ENCODE measurements at places on chromosomes 4 and X.

DNA sequence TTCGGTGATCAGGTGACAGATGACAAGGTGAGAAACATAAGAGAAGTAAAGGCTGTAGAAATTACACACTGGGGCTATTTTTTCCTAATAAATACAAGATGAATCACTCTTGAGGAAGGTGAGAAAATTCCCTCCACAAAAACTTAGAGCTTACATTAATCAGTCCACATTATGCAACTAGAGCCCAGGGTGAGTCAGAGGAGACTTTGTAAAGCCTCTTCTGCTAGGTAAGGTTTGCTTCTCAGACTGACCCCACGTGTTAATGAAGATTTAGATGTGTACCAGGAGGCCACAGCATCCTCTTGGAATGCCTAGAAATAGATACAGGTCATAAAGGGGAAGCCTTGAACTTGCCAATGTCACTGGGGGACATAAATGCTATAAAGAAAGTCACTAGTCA, 396.0 kb upstream of the SMIM31 start:
- DNase-seq: no peak

DNA sequence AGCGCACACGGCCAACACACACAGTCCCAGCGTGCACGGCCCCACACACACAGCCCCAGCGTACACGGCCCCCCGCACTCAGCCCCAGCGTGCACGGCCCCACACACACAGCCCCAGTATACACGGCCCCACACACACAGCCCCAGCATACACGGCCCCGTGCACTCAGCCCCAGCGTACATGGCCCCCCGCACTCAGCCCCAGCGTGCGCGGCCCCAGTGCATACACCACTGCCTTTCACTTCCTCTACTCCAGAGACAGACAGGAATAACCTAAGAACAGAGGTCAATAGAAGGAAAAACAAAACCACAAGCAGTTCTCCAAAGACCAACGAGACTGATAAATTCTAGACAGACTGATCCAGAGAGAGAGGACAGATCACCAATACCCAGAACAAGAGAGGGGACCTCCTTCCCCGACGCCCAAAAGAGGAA, 17.1 kb downstream of the GAK start:
- DNase-seq: no peak

DNA sequence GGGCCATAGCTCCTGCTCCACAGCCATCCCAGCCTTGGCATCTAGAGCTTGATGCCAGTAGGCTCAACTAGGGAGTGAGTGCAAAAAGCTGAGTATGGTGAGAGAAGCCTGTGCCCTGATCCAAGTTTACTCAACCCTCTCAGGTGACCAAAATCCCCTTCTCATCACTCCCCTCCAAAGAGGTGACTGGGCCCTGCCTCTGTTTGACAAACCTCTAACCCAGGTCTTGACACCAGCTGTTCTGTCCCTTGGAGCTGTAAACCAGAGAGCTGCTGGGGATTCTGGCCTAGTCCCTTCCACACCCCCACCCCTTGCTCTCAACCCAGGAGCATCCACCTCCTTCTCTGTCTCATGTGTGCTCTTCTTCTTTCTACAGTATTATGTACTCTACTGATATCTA, 73.5 kb downstream of the MSN start:
- no peak for DNase-seq

DNA sequence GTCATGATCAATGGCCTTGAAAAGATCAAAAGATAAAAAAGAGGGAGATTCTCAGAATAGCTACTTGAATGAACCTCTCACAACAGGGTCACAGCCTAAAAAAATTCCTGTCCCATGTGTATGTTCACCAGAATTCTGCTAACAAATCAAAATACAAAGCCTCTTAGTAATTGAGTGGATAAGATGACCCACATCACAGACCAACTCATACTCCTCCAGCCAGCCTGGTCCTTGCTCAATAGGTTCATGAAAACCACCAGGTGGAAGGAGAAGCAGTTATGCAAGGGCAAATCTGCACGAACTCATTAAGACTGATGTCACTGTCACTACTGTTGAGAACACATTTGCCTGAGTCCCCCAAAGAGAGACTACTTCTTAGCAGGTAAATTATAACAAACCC, 21.5 kb downstream of the WDFY3 start:
- DNase-seq: no peak

DNA sequence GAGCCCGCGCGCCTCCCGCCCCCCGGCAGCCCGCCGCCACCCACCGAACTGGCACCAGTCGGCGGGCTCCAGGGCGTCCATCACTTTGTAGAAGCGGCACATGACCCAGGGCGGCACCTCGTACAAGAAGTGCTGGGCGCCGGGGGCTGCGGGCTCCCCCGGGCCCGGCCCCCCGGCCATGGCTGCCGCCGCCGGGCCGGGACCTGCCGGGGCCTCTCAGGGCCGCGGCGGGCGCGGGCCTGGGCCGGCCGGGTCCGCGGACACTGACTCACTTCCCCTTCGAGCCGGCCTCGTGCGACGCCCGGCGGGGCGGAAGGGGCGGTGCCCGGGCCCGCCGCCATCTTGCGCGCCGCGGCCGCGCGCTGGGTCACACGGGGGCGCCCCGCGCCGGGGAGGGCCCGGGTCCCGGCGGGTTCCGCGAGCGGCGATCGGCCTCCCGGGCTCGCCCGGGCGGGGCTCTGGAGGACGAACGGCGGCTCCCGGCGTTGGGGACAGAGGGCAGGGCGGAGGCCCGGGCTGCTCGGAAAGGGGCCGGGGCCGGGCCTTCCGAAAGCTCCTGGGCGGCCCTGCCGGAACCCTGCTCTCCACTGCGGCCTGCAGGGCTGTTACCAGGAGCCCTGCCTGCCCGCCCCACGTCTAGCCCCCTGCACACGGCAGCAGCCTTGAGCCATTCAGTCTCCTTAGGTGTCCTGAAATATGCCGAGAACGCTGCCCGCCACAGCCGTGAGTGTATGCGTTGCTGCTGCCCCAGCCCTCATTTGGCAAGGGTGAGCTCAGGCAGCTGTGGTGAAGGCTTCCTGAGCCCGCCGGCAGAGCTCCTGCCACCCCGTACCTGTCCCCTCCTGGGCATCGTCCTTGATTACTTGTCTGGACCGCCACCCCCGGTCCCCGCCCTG, at the start of gene IRAK1:
Gene IRAK1 (minus strand): TSS at position 270 of the 896 bp plus-strand sequence. CDS start 90 bp downstream, at position 180.
- no peak for DNase-seq

GRCh38 chrX:81875800-81876199, 673.9 kb downstream of the SH3BGRL start:
- DNase-seq: no peak

- no peak for DNase-seq
These were observed 84.2 kb upstream of the WDFY3 start for GRCh38 chr4:85050736-85051135.

DNA sequence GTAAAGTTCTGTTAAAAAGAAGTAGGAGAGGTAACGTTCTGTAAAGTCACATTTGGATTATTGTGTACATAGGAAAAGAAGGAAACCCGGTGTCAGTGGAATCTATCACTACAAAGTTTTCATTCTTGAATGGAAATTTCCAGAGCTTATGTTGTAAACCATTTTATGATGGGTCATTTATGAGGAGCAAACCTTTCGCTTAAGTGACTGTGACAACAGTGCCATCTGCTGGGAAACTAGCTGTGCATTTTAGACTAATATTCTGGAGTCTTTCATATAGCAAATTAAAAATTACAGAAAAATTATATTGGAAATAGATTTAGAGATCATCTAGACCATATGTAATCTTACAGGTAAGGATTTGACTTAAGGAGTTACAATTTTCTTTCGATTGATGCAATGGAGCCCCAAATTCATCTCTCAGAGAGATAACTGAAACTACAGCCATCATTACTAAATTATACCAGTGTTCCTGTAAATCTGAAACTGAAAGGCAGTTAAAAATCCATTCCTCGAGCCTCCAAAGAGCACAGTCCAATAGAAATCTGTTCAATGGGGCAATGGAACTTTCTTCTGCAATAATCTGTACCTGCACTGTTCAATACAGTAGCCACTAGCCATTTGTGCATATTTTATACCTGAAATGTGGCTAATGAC, 26.9 kb downstream of the ASB9 start:
- peak; percentile 17 for DNase-seq

DNA sequence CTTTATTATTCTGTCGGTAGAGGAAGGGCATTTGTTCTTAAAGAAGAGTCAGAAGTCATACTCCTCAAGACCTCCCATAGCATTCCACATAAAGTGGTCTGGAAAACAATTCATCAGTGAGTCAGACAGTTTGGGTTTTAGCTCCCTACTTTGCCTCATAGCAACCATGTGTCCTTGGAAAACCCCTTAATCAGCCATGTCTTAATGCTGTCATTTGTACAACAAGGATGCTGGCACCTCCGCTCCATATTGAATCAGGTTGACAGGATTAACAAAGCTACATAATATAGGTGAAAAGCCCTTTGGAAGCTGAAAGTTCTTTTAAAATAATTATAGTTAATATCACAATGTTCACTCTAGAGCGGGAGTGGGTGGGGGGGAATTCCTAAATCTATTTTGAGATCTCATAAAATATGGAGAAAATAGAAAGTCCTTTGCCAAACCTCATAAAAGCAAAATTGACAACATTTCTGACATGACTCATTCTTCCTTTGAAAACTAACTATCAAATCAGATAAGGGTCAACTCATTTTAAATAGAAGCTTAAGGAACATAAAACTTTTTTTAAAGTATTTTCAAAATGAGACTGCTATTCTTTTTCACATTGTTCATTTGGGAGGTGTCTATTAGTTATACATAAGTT, 37.3 kb upstream of the GUCY1A1 start:
- DNase-seq: no peak

DNA sequence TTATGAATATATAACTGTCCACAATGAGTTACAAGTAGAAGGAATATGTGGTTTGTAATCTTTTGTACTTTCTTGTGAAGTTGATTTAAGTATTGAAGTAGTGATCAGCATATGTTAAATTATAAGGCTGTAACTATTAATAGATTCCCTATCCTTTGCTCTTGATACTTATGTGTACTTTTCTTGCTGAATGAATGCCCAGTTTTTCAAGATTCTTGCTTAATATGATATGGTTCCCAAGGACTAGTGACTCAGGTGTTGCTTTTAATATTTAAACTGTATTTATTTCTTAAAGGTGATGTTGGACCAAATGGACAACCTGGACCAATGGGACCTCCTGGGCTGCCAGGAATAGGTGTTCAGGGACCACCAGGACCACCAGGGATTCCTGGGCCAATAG, 121.7 kb downstream of the IRS4 start:
- no peak for DNase-seq

GRCh38 chr4:143559757-143560147, 46.2 kb downstream of the SMARCA5 start:
- peak; percentile 43 for DNase-seq

- DNase-seq: no peak
These were observed 59.2 kb upstream of the TXK start for GRCh38 chr4:48193096-48193836.

DNA sequence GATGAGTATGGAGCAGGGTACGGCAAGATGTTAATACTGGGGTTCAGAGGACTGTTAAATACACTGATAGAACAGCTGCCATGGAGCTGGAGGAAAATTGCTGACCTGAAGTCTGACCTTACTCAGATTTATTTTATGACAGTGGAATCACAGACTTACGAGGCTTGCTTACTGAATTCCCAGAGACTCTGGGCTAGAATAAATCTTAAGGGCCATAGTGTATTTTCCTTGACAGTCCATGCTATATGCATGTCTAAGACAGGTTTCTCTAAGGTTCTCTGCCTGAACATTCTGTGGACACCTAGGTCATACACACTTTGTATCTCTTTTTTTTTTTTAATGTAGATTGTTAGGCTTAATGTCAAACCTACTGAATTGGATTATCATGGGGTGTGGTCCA, 633.2 kb upstream of the ACTRT1 start:
- no peak for DNase-seq

DNA sequence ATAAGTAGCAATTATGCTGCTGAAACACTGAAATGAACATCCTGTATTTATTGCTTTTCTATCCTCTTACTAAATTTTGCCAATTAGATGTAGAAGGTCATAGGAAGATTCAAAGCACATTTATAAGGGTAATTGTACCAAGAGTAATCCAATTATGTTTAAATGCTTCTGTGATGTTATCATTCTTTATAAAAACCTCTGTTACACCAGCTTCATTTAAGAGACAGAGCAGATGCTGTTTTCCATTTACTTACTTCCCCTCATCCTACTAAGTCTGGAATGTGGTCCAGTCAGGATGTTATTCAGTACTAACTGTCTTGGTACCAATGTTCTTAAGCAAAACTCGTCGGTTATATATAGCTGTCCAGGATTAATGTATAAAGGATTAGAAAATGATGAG, 539.6 kb downstream of the PDHA2 start:
- DNase-seq: no peak

GRCh38 chrX:135713795-135714194, 356 bp downstream of the CT45A1 start:
- DNase-seq: no peak

GRCh38 chr4:99983289-99983943, 33.3 kb upstream of the H2AZ1 start:
- no peak for DNase-seq

DNA sequence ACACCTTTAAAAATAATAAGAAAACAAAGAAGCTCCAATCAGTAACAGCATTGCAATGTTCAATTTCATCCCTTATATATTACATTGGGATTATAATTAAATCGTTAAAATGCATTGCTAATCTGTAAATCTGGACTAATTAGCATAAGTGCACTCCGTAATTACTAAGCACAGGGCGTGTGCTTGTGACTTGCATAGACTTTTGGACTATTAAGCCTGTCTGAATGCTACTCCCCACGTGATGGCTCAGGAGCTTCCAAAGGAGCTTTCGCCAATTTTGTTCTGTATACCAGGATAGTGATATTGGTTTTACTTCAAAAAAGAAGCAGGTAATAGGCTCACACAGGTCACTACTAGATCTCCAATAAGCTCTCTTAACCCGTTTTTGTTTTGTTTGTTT, 497.1 kb downstream of the SMARCA1 start:
- DNase-seq: no peak

GRCh38 chr4:752196-752861, 46.7 kb downstream of the PCGF3 start:
- DNase-seq: no peak

DNA sequence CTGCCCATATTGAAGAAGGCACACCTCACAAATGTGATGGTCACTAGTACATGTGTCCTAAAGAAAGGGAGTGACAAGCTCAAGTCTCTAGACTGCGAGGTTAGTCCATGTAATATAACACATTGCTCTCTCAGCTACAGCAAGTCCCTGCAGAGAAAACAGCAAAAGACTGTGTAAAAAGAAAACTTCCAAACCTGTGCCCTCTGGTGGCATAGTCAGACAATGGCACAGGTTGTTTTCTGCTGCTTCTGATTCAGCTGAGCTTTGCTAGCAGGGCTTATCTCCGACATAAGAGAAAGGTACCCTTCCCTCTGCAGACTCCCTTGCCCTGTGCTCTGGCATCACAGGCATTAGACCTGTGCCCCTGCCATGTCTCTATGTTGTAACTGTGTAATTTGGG, 1.4 kb upstream of the SERPINA7 start:
- DNase-seq: no peak

DNA sequence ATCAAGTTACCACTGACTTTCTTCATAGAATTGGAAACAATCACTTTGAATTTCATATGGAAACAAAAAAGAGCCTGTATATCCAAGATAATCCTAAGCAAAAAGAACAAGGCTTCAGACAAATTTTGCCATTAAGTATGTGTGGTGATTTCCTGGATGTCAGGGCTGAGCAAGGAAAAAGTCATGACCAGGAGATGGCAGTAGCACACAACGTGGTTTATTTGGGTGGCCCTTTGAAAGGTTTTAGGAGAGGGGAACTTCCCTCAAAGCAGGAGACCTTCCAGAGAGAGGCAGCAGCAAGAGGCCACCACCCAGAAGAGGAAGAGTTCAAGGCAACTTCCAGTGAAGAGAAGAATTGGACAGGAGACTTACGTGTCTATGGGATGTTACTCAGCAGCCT, 18.1 kb upstream of the ZXDB start:
- DNase-seq: no peak

All from activated T-cell treated with anti-CD3 and anti-CD28 coated beads for 4 hours (primary cell).